ENCODE measurements at places on chromosomes 11 and 22.

DNA sequence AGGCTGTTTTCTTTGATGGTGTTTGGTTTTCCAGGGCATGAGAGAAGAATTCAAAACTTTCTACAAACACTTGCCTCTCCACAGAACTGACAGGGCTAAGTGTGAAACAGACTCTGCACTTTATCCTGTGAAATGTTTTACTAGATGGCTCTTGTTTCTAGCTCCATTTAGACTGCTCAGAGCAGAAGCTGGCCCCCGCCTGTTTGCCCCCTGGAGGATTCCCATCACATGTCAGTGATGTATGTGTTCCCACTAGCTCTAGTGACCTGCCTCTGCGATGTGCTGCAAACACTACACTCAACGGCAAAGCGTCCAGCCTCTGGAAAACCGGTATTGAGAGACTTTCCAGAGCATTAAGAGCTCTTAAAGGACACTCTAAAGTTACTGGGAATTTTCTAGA, 41.4 kb upstream of the PCF11 start:
- peaks cover 51% of the 10 kb centered on the region for H3K4me1 ChIP-seq
- no peak overlapping the region for H3K27ac ChIP-seq
- H3K27me3 ChIP-seq = no peaks in the 10 kb centered on the region
- H3K4me3 ChIP-seq = no peak overlapping the region

- no peaks in the 10 kb centered on the region for H3K36me3 ChIP-seq
- peaks cover 6% of the 10 kb centered on the region for H3K4me1 ChIP-seq
- no peak overlapping the region for H3K27ac ChIP-seq
- DNase-seq = no peak
- no peak overlapping the region for H3K4me3 ChIP-seq
Measured at GRCh38 chr22:19815823-19816290, 38.8 kb downstream of the GNB1L start.

DNA sequence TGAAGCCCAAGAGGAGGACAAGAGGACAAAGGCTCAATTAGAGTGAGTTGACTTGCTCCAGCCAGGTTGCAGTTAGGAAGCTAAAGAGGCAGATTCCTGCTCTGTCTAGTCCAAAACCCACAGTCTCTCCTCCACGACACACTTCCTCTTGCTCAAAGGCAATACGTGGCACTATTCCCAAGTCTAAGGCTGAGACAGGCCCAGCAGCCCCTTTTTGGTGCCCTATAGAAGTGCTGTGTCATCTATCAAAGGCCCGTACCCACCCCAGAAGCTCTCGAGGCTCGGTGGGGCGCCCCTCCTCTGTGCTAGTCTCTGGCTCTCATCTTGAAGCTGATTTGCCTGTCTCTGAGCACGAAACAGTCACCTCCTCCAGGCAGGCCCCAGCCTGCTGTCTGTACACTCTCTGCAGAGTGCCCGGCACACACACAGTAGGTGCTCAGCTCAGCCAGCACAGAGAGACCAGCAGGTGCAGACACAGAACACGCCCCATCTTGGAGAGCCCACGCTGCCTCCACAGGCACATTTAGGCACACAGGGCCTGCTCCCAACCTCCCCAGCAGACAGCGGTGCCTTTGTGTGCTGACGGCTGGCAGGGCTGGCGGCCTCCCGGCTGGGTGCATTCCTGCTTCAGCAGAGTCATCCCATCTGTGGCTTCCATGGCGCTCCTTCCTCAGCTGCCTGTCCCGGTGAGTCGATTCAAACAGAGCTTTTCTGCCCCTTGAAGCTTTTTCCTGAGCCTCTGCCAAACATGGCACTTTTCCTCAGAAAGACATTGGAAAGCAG, 52.8 kb downstream of the MYH9 start:
- H3K4me3 ChIP-seq = peak overlapping the region; percentile 80
- DNase-seq = peak; percentile 60
- H3K36me3 ChIP-seq = peaks cover 74% of the 10 kb centered on the region
- H3K27me3 ChIP-seq = no peaks in the 10 kb centered on the region

- H3K27ac ChIP-seq = no peak overlapping the region
- no peak overlapping the region for H3K4me3 ChIP-seq
- peaks cover 2% of the 10 kb centered on the region for H3K4me1 ChIP-seq
- no peaks in the 10 kb centered on the region for H3K27me3 ChIP-seq
- peak; percentile 90 for DNase-seq
Measured at GRCh38 chr11:46889689-46890475, 28.5 kb downstream of the LRP4 start.

DNA sequence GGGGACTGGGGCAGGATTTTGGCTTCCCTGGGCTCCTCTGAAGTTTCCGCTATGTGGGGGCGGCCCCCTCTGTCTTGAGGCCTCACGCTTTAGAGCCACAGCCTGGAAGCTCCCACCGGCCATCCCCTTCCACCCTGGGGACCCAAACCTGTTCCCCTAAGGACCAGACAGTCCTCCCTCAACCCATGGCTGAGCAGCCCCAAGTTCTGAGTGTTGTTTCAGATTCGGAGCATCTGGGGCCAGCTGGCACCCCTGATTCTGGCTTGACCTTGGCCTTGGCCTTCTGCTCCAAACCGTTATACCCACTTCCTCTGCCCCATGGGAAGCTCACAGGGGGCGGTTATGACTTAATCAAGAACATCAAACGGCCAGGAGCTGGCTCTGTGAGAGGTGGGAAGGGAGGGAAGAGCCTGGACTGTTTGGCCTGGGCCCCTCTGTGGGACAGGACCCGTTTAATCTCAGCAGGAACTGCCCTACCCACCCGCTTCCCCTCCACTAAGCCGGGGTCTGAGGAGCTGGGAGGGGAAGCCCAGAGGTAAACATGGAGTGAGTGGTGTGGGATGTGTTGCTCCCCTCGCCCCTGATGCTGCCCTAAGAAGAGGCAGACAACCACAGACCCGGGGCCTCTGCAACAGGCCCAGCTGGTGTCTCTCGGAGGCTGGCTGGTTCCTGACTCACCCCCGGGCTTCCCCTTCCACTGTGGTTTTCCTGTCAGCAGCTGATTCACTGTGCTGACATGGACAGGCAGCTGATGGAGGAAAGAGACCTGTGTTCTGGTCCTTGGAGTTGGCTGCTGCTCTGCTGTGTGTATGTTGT, 3.4 kb downstream of the CD82 start:
- H3K27me3 ChIP-seq = no peaks in the 10 kb centered on the region
- peak overlapping the region; percentile 93 for H3K27ac ChIP-seq
- peak overlapping the region; percentile 83 for H3K4me3 ChIP-seq
- DNase-seq = peak; percentile 97
- peaks cover 35% of the 10 kb centered on the region for H3K36me3 ChIP-seq

DNA sequence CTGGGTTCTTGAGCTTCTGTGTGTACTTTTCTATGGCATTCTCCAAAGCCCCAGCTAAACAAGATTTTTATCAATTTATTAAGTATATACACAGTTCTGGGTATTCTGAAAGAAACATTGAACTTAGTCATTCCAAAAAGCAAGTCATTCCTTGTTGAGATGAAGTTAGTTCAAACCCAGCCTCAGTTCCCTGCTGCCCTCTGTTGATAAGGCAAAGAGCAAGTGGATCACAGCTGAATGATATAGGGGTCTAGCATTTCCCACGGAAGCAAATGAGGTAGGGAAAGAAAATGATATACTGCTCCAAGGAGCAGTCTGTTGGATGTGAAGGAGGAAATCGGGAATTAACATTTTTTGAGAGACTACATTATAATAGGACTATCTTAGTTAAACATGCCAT, 841.8 kb upstream of the TENM4 start:
- DNase-seq = no peak
- no peaks in the 10 kb centered on the region for H3K27me3 ChIP-seq
- H3K27ac ChIP-seq = no peak overlapping the region
- no peaks in the 10 kb centered on the region for H3K4me1 ChIP-seq
- H3K4me3 ChIP-seq = no peak overlapping the region
- no peaks in the 10 kb centered on the region for H3K36me3 ChIP-seq

GRCh38 chr11:24622262-24622661, 125.4 kb downstream of the LUZP2 start:
- no peaks in the 10 kb centered on the region for H3K36me3 ChIP-seq
- H3K27me3 ChIP-seq = no peaks in the 10 kb centered on the region
- no peak overlapping the region for H3K4me3 ChIP-seq
- H3K27ac ChIP-seq = no peak overlapping the region
- no peaks in the 10 kb centered on the region for H3K4me1 ChIP-seq
- no peak for DNase-seq

DNA sequence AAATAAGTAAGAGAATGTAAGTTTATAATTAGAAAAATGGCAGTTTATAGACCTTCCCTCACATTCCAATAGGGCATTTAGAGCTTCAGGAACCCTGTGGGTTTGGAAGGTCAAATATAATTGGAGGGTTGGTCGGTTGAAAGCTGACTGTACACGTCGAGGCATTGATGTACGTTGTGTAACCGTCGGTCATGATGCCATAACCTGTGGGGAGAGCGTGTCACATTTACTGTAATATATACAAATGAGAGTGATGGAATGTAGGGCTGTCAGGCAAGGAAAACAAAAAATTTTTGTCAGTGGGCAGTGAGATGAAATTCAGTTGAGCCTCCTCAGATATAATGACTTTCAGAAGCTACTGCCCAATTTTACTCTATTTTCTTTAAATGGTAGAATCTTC, 88.5 kb downstream of the ARL14EP start:
- no peaks in the 10 kb centered on the region for H3K36me3 ChIP-seq
- H3K4me3 ChIP-seq = no peak overlapping the region
- no peaks in the 10 kb centered on the region for H3K4me1 ChIP-seq
- DNase-seq = no peak
- H3K27ac ChIP-seq = no peak overlapping the region

GRCh38 chr11:12172493-12173013, 62.2 kb downstream of the MICAL2 start:
- no peaks in the 10 kb centered on the region for H3K27me3 ChIP-seq
- H3K36me3 ChIP-seq = peaks cover 9% of the 10 kb centered on the region

DNA sequence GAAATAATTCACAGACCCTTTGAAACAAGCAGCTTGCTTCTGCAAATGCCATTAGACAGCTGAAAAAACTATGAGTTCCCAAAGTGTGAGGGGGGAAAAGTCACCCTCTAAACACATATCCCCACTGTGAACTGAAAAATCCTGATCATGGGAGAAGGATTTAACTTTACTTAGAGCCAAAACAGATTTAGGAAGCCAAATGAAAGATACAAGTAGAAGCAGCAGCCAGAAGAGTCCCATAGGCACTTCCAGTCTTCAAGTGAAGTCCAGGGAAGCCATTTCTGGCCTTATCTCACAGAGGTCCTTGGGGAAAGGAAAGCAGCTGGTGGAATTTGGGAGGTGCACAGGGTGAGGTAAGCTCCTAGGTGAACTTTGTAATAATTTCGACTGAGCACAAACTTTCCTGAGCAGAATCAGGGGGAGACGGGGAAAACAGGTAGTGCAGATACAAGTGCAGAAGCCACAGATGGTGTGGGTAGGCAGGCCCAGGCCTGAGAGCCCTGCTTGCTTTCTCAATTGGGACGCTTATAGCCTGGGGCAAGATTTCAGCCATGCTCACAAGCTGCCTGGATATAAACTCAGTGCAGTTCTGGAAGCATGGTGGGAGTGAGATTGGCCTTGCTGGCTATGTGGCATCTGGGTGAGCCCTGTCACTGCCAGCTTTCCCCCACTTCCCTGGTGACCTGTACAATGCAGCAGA, 44.8 kb downstream of the GAS2 start:
- H3K4me3 ChIP-seq = no peak overlapping the region
- H3K4me1 ChIP-seq = peaks cover 3% of the 10 kb centered on the region
- H3K36me3 ChIP-seq = no peaks in the 10 kb centered on the region
- no peak overlapping the region for H3K27ac ChIP-seq
- no peaks in the 10 kb centered on the region for H3K27me3 ChIP-seq

DNA sequence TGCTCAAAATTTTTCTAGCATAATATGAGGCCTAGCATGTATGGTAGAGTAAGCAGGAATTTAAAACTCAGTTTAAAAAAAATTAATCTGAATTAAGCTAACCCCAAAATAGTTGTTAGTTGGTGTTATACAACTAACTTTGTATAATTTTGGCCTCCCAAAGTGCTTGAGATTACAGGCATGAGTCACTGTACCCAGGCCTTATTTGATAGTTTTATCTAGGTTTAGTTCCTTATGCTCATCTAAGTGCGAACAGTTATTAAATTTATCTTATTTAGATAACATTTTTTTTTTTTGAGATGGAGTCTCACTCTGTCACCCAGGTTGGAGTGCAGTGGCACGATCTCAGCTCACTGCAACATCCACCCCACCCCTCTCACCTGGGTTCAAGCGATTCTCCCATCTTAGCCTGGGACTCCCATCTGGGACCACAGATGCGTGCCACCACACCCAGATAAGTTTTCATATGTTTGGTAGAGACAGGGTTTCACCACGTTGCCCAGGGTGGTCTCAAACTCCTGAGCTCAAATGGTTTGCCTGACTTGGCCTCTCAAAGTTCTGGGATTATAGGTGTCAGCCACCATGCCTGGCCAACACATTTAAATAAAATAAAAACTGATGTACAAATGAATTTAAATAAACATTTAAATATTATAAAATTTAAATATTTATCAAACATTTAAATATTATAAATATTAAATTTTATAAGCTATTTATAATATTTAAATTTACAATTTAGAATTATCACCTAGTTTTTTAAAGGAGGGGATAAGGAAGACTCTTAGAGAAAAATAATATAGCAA, 7.5 kb downstream of the IL18 start:
- no peak overlapping the region for H3K27ac ChIP-seq
- H3K36me3 ChIP-seq = no peaks in the 10 kb centered on the region
- peaks cover 11% of the 10 kb centered on the region for H3K27me3 ChIP-seq
- peaks cover 2% of the 10 kb centered on the region for H3K4me1 ChIP-seq

GRCh38 chr11:20080032-20080685, 80.1 kb downstream of the DBX1 start:
- H3K36me3 ChIP-seq = no peaks in the 10 kb centered on the region
- no peak for DNase-seq
- no peak overlapping the region for H3K27ac ChIP-seq
- no peaks in the 10 kb centered on the region for H3K4me1 ChIP-seq
- peaks cover 20% of the 10 kb centered on the region for H3K27me3 ChIP-seq

GRCh38 chr11:31620434-31620833, 110.9 kb downstream of the ELP4 start:
- H3K4me3 ChIP-seq = no peak overlapping the region
- no peaks in the 10 kb centered on the region for H3K4me1 ChIP-seq
- H3K27ac ChIP-seq = no peak overlapping the region
- no peaks in the 10 kb centered on the region for H3K27me3 ChIP-seq

GRCh38 chr11:1913271-1914060, 6.0 kb upstream of the TNNT3 start:
- no peak overlapping the region for H3K4me3 ChIP-seq
- no peak overlapping the region for H3K27ac ChIP-seq
- H3K27me3 ChIP-seq = peaks cover 3% of the 10 kb centered on the region
- H3K4me1 ChIP-seq = peaks cover 9% of the 10 kb centered on the region
- no peaks in the 10 kb centered on the region for H3K36me3 ChIP-seq
- DNase-seq = no peak

GRCh38 chr22:45976254-45977002, 534 bp downstream of the WNT7B start:
- no peak overlapping the region for H3K4me3 ChIP-seq
- no peak for DNase-seq
- no peak overlapping the region for H3K27ac ChIP-seq
- H3K36me3 ChIP-seq = no peaks in the 10 kb centered on the region
- peaks cover 39% of the 10 kb centered on the region for H3K27me3 ChIP-seq

DNA sequence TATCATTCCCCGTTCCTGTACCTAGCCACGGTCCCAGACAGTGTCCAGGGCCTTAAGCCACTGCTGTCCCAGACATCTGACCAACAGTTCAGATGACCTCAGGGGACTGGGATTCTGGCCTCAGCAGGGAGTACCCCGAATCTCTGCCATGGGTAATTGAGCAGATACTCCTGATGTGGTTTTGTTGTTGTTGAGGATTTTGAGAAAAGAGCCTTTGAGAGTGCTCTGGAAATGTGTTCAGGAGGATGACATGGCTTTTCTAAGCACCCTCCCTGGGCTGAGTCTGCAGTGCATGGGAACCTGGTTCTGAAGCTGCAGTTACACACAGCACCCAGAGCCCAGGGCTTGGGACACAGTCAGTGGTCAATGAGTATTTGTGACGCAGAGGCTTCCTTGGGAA, 30.4 kb downstream of the ADAMTS15 start:
- no peak for DNase-seq
- H3K27me3 ChIP-seq = no peaks in the 10 kb centered on the region
- H3K4me1 ChIP-seq = no peaks in the 10 kb centered on the region
- no peak overlapping the region for H3K27ac ChIP-seq
